ENCODE measurements at places on chromosomes 13 and 19.

DNA sequence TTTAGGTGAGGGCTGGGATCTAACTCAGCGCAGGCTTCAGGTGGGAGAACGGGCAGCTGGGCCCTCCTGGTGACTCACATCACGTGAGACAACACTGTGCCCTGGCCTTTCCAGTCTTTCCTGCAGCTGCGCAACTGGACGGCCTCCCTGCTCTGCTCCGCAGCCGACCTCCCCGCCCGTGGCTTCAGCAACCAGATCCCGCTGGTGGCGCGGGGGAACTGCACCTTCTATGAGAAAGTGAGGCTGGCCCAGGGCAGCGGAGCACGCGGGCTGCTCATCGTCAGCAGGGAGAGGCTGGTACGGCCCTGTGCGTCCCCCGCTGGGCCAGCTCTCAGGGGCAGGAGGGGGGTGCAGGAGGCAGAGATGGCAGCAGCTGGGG is 8.8 kb downstream of the SPPL2B start:
- no peak for DNase-seq

DNA sequence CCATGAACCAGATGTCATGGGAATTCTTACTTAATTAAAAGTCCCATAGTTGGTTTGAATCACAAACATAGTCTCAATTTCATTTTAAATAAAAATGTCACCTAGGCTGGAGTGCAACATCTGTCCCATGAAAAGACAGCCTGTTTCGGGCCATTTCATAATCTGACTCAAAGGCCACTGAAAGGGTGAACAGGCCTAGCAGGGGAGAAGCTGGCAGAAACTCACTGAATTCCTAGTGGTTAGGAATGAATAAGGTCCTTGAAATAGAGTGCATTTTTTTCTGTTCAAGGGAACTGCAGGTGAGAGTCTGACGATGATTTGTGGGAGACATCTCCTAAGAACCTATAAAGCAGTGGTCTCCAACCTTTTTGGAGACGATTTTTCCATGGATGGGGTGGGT is 44.0 kb upstream of the PCCA start:
- no peak for DNase-seq

- DNase-seq = no peak
These were observed 71.4 kb upstream of the IRS2 start for GRCh38 chr13:109857803-109858202.

GRCh38 chr13:44236801-44237207 is 136.8 kb upstream of the SERP2 start:
- DNase-seq = no peak

DNA sequence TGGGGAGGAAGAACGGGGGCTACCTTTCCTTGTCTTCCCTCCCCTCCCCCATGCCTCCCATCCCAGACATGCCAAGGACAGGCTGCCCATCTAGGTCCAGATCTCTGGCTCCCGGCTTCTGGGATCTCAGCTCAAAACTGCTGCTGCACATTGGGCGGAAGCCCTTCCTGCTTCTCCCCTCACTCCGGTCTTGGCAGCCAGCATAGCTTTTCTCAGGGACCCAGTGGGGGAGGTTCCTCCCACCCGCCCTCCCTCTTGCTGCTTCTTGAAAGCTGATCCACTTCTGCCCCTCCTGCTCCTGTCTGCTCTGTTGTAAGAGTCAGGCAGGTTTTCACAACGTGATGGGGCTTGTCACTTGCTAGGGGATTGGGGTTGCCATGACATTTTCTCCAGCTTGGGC is 21.7 kb upstream of the RNF17 start:
- DNase-seq = no peak

GRCh38 chr19:31725051-31725450 is 375.8 kb upstream of the TSHZ3 start:
- DNase-seq = no peak

All from NCI-H774 (cell line).